WERI-Rb-1 (cell line): ENCODE measurements at places on chromosomes 16 and 17.
A peak's percentile ranks its signal among the peaks of the same experiment; 100 is the strongest.

GRCh38 chr16:75584108-75584507 lies 17.9 kb downstream of the GABARAPL2 start:
- DNase-seq, result no peak

DNA sequence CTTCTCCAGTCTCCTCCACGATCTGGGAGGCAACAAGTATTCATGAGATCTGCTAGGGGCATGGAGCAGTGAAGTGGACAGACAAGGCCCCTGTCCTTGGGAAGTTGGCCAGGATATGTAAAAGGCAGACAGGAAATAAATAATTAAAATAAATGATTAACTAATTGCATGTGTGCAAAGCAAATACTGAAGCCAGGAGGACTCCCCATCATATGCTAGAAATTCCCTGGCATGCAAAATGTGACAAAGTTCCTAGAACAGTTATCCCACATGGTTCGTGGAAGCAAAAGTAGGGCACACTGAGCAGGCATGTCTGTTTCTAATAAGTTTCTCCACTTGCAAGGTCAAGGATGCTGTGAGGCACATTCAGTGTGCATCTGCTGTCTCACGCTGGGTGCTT lies 86.8 kb downstream of the CDYL2 start:
- no peak for DNase-seq

GRCh38 chr17:17636272-17636885 lies 44.9 kb upstream of the PEMT start:
- DNase-seq, result no peak

- DNase-seq, result no peak
These were observed 22.8 kb downstream of the TRPV2 start for GRCh38 chr17:16438173-16438556.

DNA sequence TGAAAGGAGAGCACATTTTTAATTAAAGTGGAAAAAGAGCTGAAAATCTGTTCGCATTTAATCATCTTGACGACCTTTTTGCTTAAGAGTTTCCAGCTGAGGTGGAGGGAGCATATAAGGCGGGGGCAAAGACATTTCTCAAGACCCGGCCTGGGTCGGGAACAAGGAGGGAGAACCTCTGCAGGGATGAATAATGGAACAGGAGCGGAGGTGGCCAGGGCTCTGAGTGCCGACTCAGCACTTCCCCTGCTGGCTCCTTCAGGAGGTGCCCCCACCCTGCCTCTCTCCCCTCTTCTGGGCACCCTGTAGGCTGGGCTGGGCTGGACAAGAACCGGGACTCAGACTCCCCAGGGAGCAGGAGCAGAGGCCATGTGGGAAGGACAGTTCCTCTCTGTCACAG lies 7.9 kb upstream of the NGFR start:
- no peak for DNase-seq

DNA sequence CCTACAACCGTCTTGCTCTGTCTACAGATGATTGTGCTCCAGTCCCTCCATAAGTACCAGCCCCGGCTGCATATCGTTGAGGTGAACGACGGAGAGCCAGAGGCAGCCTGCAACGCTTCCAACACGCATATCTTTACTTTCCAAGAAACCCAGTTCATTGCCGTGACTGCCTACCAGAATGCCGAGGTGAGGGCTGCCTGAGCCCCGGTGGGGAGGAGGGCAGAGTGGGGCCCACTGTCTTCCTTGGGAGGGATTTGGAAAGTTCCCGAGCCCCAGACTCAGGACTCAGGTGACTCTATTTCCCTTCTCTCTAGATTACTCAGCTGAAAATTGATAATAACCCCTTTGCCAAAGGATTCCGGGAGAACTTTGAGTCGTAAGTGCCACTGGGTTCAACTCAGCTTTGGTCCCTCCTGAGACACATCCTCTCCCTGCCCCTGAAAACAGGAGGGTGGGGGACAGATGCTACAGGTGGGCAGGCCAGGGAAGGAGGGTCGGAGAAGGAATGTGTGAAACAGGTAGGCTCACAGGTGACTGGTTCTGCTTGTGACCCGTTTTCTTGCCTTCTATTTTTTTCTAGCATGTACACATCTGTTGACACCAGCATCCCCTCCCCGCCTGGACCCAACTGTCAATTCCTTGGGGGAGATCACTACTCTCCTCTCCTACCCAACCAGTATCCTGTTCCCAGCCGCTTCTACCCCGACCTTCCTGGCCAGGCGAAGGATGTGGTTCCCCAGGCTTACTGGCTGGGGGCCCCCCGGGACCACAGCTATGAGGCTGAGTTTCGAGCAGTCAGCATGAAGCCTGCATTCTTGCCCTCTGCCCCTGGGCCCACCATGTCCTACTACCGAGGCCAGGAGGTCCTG lies 11.4 kb downstream of the TBX21 start:
- no peak for DNase-seq

- peak; percentile 41 for DNase-seq
These were observed 1.2 kb downstream of the CBX2 start for GRCh38 chr17:79779084-79779529.

DNA sequence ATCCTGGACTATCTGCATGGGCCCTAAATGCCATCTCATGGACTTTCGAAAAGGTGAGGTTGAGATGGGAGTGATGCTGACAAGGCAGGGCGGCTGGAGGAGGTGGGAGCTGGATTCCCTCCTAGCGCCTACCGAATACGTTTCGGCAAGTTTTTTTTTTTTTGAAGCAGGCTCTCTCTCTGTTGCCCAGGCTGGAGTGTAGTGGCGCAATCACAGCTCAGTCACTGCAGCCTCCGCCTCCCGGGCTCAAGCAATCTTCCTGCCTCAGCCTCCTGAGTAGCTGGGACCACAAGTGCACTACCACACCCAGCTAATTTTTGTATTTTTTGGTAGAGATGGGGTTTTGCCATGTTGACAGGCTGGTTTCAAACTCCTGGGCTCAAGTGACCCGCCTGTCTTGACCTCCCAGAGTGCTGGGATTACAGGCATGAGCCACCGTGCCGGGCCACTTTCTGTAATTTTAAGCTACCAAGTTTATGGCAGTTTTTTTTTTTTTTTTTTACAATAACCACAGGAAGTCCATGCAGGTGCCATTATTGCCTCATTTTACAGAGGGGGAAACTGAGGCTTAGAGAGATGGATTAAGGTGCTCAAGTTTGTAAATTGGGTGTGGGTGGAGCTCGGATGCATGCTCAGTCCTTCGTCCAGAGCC lies 246.4 kb downstream of the PRKCA start:
- DNase-seq, result no peak

DNA sequence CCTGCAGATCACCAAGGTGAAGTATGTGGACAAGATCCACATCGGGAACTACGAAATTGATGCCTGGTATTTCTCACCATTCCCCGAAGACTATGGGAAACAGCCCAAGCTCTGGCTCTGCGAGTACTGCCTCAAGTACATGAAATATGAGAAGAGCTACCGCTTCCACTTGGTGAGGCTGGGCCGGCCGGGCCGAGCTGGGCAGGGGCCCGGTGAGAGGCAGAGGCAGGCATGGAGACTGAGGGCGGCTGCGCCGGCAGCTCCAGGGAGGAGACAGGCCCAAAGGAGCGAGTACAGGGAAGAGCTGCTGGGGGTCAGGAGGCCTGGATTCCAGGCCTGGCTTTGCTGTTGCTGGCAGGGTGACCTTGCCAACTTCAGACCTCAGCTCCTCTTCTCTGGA lies 8.3 kb downstream of the PRSS8 start:
- DNase-seq, result no peak

- peak; percentile 64 for DNase-seq
These were observed 363 bp upstream of the MIF4GD start for GRCh38 chr17:75271233-75271954.

GRCh38 chr17:15909481-15909991 lies 35.4 kb upstream of the ADORA2B start:
- DNase-seq, result no peak

DNA sequence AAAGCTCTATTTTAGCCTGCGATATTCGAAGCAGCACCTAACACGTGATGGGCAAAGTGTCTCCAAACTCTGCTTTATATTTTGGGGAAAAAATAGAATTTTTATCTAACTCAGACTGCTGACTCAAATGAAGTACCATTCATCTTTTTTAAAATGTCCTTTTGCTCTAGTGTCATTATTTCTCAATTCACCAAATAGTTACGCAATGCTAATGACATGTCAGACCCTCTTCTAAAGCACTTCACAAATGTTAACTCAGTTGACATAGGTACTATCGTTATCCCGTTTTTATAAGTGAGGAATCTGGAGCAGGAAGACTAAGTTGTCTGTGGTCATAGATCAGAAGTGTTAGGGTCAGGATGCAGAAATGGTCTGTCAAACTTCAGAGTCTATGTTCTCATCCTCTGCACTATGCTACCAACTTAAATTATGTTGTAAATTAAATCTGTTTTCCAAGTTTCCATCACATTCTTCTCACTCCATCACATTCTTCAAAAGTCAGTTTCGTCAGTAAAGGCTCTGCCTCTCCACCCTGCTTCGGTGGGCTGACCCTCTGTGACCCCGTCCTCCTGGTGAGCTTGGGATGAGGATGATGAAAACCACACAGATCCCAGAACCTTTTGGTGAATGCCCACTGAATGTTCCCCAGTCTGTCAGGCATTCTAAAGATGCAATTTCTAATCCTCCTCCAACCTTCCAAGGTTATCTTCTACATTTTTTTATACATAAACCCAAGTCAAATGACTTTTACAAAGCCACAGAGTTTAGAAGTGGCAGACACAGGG lies 102.8 kb downstream of the ADAMTS18 start:
- DNase-seq, result no peak

DNA sequence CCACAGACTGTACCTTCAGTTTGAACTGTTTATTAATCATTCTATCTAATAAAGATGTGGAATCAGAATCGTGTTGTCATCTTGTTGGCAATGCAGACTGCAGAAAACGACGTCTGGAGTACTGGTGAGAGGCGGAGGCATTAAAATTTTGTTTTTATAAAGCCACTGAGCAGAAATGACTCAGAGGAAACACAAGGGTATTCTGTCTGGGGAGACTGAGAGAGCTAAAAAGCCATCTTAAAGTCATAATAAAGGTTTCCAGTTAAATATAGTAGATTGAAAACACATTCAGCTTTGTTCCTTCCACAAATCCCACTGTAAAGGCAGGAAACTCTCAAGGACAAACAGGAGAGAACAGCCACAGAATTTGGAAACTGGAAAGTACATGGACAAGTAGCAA lies 74.2 kb downstream of the CPPED1 start:
- no peak for DNase-seq

DNA sequence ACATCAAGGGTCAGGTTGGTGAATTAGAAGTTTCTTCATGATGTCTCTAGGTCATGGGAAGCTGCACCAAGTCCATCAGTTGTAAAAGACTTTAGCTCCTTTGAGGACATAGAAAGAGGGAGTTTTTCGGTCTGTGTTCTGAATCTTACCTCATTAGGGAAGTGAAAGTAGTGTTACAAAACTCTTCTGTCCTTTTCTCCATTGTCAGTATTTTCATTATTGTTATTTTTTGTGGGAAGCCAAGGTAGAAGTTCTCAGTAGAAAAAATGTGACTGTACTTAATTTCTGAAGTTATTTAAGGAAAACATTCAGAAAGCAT lies 24.2 kb downstream of the MAP3K3 start:
- DNase-seq, result no peak

DNA sequence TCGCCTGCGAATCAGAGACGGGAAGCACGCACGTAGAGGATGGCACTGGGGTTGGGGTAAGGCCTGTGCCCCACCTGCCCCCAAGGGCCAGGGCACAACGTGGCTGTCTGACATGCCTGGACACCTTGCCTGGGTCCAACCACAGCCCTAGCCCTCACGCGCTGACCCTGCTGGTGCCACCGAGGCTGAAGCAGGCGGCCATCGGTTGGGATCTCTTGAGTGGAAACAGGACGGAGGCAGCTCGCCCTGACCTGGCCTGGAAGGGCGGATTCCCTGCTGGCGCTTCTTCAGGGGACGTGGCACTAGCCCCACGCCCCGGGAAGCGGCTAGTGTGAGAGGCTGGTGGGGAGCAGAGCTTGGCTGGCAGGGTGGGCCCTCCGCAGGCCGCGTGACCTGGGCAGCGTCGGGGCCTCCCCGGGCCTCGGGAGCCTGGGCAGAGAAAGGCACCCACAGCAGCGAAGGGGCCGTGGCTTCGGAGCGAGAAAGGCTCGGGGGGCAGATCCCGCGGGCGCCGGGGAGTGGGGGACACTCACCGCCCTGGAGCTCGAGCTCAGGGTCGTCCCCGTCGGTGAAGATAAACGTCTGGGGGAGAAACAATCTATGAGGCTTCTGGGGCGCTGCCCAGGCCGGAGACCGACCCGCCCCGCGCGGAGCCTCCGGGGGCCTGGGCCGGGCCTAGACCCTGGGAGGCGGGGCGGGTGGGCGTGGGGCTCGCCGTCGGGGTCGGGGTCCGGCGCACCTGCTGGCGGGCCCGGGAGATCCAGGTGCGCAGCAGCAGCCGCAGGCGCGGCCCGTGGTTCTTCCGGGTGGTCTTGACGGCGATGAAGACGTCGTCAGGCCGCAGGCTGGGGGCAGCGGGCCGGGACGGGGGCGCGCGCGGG lies 610 bp downstream of the RFNG start:
- DNase-seq, result no peak

- peak; percentile 78 for DNase-seq
These were observed 68.9 kb upstream of the SDK2 start for GRCh38 chr17:73713136-73713535.

DNA sequence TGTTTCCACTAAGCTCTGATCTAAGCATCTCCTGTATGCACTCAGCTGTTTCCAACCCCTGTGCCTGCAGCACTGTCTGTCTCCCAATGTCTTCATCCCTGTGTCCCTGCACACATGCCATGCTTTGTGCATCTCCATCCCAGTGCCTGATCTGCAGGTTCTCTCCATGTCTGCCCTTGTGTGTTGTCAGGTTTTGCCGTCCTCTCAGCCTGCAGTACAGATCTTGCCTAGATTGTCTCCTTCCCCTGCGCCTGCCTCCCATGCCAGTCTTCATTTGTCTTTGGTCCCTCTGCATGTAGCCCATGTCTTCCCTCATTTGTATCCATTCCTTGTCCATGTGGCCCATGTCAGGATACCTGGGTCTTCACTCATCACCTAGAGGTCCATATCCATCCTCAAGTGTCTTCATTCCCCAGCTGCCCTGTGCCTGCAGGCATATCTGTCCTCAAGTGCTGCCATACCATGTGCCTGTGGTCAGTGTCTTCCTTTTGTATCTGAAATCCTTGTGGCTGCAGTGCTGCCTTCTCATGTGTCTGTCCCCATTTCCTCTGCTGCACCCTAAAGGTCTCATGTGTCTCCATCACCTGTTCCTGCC lies 71.5 kb downstream of the TNFRSF13B start:
- no peak for DNase-seq

DNA sequence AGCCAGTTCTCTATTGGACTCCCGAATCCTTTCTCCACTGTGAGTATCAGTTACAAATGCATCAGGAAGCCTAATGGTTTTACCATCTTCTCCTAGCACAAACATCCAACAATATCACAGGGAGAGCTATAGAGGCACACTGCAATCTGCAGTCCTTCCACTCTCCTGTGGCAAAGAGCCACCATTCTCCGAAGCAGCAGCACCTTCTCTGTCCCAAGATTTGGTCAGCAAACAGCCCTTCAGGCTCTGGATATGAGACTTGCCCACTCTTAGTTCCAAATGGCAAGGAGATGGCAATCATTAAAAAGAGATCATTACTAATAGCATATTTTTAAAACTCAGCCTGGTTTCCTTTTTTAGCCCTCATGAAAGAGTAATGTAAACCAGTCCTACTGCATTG lies 223.4 kb downstream of the HS3ST3A1 start:
- no peak for DNase-seq
